GM18507 (cell line): ENCODE measurements at places on chromosomes 11 and 22.

- DNase-seq = no peak
These were observed 45.0 kb downstream of the BBOX1 start for GRCh38 chr11:27085605-27086004.

DNA sequence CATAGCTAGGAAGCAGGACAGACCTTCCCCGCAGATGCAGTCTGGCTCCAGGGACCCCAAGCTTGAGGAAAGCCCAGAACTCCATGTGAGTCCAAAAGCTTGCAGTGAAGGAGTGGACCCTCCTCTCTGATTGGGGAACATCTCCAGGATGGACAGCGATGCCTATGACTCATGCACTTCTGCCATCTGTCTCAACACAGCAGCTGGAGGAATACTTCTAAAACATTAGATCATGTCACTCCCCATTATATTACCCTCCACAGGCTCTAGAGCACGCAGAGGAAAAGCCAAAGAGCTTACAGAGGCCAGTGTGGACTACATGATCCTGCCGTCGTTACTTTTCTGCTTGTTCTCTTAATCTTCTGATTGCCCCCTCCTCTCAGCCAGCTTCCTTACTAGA is 605.7 kb downstream of the INSC start:
- no peak for DNase-seq

- no peak for DNase-seq
These were observed 31.5 kb downstream of the KIAA0930 start for GRCh38 chr22:45208993-45209838.

- DNase-seq = no peak
These were observed 79.5 kb downstream of the BARX2 start for GRCh38 chr11:129455101-129455500.

- DNase-seq = no peak
These were observed 7.2 kb upstream of the TMEM135 start for GRCh38 chr11:87030458-87031054.

- no peak for DNase-seq
These were observed 26.0 kb upstream of the POLD3 start for GRCh38 chr11:74566146-74566960.

DNA sequence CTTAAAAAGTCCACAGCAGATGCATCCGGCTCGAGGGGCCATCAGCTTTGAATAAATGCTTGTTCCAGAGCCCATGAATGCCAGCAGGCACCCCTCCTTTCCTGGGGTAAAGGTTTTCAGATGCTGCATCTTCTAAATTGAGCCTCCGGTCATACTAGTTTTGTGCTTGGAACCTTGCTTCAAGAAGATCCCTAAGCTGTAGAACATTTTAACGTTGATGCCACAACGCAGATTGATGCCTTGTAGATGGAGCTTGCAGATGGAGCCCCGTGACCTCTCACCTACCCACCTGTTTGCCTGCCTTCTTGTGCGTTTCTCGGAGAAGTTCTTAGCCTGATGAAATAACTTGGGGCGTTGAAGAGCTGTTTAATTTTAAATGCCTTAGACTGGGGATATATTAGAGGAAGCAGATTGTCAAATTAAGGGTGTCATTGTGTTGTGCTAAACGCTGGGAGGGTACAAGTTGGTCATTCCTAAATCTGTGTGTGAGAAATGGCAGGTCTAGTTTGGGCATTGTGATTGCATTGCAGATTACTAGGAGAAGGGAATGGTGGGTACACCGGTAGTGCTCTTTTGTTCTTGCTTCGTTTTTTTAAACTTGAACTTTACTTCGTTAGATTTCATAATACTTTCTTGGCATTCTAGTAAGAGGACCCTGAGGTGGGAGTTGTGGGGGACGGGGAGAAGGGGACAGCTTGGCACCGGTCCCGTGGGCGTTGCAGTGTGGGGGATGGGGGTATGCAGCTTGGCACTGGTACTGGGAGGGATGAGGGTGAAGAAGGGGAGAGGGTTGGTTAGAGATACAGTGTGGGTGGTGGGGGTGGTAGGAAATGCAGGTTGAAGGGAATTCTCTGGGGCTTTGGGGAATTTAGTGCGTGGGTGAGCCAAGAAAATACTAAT is 1.9 kb downstream of the NEAT1 start:
- DNase-seq = no peak

DNA sequence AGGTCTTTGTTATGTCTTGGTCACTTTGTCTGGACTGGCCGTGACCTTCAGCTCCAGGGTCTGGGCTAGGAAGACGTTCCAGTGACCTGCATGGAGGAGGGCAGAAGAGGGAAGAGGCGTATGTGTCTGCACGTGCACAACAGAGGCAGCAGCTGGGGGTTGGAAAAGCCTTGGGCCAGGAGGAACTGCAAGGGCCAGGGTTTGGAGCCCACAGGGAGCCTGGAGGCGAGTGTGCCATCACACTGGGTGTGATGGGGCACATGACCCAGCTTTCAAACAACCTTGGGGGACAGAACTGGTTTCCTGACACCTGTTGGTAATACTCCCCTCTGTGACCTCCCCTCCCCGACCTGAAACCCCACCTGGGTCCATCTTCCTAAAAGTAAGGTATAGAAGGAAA is 34.7 kb downstream of the CHRDL2 start:
- DNase-seq = no peak

- DNase-seq = no peak
These were observed 21.1 kb downstream of the EIF3L start for GRCh38 chr22:37870273-37870672.

DNA sequence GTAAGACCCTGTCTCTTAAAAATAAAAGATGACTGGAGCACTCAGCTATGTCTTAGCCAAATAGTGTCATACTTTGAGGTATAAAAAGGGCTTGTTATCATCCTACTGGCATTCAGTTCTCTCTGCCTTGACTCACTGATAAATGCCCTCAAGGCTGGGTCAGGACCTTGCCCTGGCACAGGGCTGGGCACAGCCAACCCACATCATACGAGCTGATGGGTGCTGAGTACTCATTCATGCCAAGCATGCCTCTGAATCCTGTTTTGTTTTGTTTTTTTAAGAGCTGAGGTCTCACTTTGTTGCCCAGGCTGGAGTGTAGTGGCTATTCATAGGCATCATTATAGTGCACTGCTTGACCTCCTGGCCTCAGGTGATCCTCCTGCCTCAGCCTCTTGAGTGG is 1.9 kb downstream of the SMTNL1 start:
- DNase-seq = no peak

- DNase-seq = peak; percentile 23
These were observed 179.4 kb downstream of the CADM1 start for GRCh38 chr11:115324581-115325432.

- DNase-seq = peak; percentile 39
These were observed 35.0 kb upstream of the EHF start for GRCh38 chr11:34585735-34586487.

- no peak for DNase-seq
These were observed 142.8 kb downstream of the COMMD9 start for GRCh38 chr11:36146437-36146836.

GRCh38 chr11:85281550-85281949 is 345.6 kb downstream of the DLG2 start:
- no peak for DNase-seq

- no peak for DNase-seq
These were observed 4.9 kb downstream of the INPPL1 start for GRCh38 chr11:72229336-72229924.

DNA sequence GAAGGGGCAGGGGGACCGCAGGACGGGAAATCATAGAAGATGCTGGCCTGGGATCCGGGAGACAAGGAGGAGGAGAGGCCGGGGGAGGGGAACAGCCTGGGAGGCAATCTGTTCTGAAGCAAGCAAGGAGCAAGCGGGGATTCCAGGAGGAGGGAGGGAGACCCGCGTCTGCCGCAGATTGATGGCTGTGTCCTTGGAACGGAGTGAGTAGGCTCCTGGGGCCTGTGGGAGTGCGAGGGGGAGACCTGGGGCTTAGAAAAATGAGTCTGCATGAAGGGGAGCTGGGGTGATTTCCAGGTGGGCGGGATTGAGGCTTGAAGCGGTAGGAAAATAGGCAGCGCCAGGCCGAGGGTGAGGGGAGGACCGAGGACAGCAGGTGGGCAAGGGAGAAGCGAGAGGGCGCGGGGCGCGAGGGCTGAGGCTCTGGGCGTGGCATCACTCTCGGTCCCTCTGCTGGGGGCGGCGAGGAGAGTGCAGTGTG is 1.6 kb upstream of the LRRC55 start:
- DNase-seq = no peak

- no peak for DNase-seq
These were observed 272.5 kb downstream of the NTM start for GRCh38 chr11:131642756-131643531.

- DNase-seq = no peak
These were observed 10.0 kb downstream of the MUC5AC start for GRCh38 chr11:1167751-1168231.

GRCh38 chr11:80873310-80873999 is 1432.6 kb upstream of the TENM4 start:
- DNase-seq = no peak

DNA sequence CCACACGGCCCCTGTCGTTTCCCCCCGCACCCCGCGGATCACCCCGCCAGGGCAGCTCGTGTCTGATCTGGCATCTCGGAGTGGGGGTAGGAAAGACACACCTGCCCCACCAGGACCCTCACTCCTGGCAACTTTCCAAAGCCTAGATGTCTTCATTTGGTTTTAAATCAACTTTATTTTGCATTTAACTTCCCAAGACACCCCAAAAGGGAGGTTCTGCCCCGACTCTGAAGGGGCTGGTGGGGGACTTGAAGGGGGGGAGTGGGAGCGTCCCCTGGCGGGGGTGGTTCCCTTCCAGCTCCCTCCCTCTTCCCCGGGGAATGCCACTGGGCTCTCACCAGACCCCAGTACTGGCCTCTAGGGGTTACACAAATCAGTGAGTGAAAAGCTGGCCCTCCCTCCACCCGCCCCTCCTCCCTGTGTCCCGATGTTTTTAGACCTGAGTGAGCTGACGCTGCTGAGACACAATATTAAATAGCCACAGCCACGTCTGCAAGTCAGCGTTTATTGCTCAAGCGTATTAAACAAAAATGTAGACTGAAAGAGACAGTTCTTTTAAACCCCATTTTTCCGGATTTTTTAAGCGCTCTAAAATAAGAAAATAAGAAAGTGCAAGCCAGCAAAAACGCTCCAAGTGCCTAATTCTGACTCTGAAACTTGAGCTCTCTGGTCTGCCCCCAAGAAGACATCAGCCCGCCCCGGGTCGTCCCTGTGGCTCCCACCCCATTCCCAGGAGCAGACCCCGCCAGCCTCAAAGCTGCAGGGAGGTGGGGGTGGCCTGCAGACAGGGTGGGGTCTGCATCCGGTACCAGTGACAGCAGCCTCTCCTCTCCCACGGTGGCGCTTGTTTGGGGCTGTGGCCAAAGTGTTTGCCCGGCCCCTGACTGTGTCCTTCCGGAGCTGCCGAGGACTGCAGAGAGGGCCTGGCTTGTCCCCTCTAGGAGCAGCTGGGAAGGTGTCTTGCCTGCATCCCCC is 1.1 kb upstream of the TTLL8 start:
- no peak for DNase-seq

DNA sequence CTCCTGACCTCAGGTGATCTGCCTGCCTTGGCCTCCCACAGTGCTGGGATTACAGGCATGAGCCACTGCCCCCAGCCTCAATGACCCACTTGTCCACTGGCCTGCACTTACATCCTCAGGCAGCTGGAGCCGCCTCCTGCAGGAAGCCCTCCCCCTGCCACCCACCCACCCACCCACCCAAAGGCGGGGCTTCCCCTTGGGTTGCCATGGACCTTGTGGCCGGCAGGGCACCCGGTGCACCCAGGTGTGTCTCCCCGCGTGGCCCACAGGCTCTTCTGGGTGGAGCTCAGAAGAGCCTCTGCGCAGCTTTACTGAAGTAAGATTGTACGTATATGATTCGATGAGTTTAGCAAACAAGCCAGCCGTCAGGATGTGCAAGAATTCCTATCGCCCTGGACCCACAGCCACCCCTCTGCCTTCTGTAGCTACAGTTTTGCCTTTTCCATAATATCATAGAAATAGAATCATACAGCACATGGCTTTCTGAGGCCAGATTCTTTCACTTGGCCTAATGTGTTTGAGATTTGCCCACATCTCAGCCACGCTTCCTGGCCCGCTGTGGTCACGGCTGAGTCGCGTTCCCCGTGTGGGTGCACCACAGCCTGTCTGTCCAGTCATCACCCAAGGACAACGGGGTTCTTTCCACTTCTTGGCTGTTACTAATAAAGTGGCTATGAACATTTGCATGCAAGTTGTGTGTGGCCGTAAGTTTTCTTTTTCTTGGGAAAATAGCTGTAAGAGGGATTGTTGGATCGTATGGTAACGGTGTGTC is 5.3 kb upstream of the BRSK2 start:
- no peak for DNase-seq

DNA sequence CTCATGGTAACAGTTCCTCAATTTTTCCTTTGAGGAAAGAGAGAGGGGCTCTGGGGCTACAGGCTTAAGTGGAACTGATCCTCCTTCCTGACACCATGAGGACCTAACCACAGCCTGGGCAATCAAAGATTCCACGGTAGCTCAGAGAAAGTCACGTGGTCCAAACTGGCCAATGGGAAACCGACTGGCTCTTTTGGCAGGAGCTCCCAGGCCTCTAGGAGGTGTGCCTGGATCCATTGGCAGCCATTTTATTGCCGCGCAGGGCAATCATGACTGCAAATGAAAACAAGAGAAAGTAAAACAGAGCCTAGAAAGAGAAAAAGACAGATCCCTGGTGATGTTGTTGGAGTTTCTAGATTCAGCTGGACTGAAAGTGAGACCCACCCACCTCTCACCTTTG is 27.3 kb upstream of the ASPHD2 start:
- no peak for DNase-seq

GRCh38 chr11:9313648-9314290 is 624 bp downstream of the TMEM41B start:
- DNase-seq = no peak
